ENCODE measurements at places on chromosomes 6 and 20. TPM values are rescaled to one million over a fixed set of nuclear protein-coding genes. Genes with fewer than 3 reads are reported as not detected.
A peak's percentile ranks its signal among the peaks of the same experiment; 100 is the strongest.

- no peak overlapping the region for H3K27ac ChIP-seq
- no peaks in the 10 kb centered on the region for H3K27me3 ChIP-seq
- H3K4me1 ChIP-seq = no peaks in the 10 kb centered on the region
- H3K36me3 ChIP-seq = no peaks in the 10 kb centered on the region
- DNase-seq = no peak
These were observed 11.2 kb downstream of the GCNT2 start for GRCh38 chr6:10532392-10532791.

GRCh38 chr6:27545271-27546046 is 72.6 kb upstream of the ZNF184 start:
- no peak overlapping the region for H3K27ac ChIP-seq
- DNase-seq = no peak
- H3K36me3 ChIP-seq = no peaks in the 10 kb centered on the region

GRCh38 chr20:3678856-3679720 is 2.7 kb downstream of the ADAM33 start:
- peaks cover 16% of the 10 kb centered on the region for H3K27me3 ChIP-seq
- H3K27ac ChIP-seq = peak overlapping the region; percentile 59
- H3K4me3 ChIP-seq = no peak overlapping the region
- H3K36me3 ChIP-seq = peaks cover 19% of the 10 kb centered on the region
- peaks cover 66% of the 10 kb centered on the region for H3K4me1 ChIP-seq

GSTA4 gene
- total RNA-seq = 34.7 TPM

EFHC1 gene
- total RNA-seq = 45.6 TPM
